ENCODE measurements at places on chromosomes 5 and 9.

GRCh38 chr9:21286659-21287058 is 18.5 kb downstream of the IFNA5 start:
- no peak for DNase-seq

DNA sequence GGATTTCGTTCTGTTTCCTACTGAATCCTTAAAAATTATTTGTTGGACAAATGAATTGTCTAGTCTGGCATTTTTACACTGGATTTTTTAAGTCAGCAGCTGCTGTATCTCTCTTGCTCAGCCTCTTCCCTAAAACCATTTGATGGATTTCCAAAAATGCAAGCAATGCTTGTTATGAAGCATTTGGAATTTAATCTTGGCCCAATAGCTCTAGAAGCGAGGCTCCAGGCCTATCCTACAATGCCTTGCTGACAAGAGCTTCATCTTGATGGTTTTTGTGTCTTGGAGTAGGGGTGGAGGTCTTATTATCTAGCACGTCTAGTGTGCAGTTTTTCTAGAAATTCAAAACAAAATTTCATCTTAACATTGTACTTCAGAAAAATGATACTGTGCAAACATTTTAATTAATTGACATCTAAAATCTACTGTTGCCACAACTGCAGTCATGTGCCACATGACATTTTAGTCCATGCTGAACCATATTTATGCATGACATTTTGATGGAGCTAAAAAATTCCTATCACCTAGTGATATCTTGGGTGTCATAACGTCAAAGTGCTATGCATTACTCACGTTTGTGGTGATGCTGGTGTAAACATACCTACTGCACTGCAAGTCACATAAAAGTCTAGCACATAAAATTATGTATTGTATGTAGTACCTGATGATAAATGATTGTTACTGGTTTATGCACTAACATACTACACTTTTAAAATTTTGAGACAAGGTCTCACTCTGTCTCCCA is 5.9 kb upstream of the RAD23B start:
- peak; percentile 26 for DNase-seq

DNA sequence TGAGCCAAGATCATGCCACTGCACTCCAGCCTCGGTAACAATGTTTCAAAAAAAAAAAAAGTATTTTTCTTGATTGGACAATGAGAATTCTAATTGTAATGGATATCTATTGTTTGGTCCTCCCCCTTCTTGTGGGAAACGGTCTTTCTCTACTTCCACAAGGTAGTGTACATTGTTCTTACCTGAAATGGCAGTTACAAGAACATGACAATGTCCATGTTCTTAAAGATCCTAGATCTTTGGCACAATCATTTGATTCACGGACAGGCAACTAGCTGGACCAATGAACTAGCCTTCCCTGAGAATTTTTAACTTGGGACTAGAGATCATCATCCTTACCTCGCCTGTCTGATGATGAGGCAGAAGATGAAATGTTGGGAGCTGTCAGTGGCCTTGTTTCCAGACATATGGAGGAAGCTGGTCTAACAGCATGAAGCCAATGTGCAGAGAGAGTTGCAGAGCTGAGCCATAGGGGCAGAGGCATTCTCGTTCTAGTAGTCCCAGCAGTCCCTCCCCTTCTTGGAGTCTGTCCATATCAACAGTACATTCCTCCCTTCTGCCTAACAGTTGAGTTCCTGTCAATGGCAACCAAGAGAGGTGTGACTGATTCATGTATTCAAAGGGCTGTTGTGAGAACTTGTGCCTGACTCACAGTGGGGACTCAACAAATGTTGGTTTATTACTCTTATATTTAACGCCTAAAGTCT is 2.1 kb upstream of the MARCHF6 start:
- DNase-seq: peak; percentile 73

DNA sequence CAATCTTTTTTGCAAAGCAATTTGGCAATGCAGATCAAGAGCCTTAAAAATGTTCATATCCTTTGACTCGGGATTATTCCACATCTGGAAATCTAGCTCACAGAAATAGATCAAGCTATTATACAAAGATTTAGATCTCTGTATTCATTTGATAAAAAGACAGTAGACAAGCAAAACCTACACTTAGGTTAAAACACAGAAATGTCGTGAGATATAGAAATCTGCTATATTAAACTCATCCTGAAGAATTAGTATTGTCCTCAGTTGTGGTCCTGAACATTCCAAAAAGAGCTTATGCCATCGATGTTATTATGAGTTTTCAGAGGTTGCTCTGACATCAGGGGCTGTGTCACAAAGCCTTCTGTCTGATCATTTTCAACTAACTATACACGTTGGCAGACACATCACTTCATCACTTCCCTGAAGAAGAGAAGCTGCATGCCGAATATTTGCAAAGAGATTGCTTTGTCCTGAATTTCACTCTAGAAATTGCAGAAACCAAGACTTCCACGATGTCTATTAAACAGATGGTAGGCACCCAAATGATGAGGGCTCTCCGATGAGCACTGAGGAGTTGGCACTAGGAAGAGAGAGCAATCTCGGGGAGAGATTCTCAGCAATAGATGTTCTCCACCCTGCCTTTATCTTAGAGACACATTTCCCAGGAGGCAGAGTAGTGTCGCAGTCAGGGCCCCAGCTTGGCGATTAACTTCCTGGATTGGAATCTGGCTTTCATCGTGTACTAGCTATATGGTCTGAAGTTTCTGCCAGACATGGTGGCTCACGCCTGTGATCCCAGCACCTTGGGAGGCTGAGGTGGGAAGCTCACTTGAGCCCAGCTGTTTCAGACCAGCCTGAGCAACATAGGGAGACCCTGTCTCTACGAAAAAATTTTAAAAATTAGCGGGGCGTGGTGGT is 1.9 kb upstream of the UBTD2 start:
- no peak for DNase-seq

All from AG08396 (cell line).